Panc1 (cell line): ENCODE measurements at places on chromosomes 4 and X. TPM values are rescaled to one million over a fixed set of nuclear protein-coding genes. Genes with fewer than 3 reads are reported as not detected.
A peak's percentile ranks its signal among the peaks of the same experiment; 100 is the strongest.

The GLRB gene
- total RNA-seq: 1.8 TPM

The SSX2 gene
- total RNA-seq: 0.31 TPM

The FSTL5 gene
- total RNA-seq: 0.67 TPM

The BANK1 gene
- 3.3 TPM for total RNA-seq

The REELD1 gene
- not detected for total RNA-seq

The ADAD1 gene
- not detected for total RNA-seq

The TEX13B gene
- not detected for total RNA-seq

The GYPA gene
- total RNA-seq: not detected

The KIAA1210 gene
- not detected for total RNA-seq

The CDK16 gene
- total RNA-seq: 134 TPM

The PNCK gene
- total RNA-seq: 2.3 TPM

The MGAT4D gene
- not detected for total RNA-seq

DNA sequence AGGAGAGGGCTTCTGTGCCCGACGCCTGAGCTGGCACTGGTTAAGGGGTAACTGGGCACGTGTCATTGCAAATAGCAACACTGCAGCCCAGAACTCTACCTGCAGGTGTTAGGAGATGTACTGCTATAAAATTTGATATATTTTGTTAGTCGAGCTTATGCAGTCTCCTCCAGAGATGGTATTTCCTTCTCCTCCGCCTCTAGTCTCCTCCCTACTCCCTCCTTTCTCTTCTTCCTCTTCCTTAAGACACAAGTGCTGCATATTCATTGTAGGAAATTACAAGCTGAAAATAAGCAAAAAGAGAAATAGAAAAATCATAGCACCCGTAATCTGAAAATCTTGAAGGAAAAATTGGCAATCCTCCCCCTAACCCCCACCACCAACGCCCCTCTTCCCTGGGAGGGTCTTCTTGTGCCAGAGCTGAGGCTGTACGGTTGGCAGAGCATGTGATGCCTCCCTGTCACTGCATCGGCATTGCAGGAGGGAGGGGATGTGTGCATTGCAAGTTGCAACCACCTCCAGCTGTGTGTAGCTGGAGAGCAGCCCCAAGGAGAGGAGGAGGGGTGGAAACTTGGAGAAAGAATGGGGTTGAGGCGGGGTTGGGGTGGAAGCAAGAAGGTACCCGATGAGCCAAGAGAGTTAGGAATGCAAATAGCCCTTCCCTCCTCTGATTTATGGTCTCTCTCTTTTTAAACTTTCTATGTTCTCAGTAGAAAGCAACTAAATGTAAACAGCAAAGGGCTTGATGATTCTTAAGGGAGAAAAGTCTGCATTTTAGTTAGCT is 48.3 kb upstream of the MND1 start:
- no peaks in the 10 kb centered on the region for H3K4me1 ChIP-seq
- no peak overlapping the region for H3K4me3 ChIP-seq
- DNase-seq: no peak
- no peaks in the 10 kb centered on the region for H3K27me3 ChIP-seq

DNA sequence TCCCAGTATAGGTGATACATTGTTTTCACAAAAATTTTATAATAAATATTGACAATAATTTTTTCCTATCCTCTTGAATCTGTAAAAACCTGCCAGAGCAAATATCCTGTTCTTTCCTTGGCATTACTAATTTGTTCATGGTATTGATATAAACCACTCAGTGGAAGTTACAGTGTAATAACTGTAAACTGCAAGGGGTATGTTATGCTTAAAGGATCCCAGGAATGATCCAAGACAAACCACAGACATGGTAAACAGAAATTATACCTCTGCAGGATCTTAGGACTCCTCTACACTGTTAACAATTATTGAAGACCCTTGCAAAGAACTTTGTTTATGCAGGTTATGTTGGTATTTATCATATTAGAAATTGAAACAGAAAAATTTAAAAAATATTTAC is 17.7 kb upstream of the MAD2L1 start:
- H3K4me1 ChIP-seq: no peaks in the 10 kb centered on the region
- no peak overlapping the region for H3K27ac ChIP-seq
- H3K4me3 ChIP-seq: no peak overlapping the region
- no peak for DNase-seq

- no peaks in the 10 kb centered on the region for H3K27me3 ChIP-seq
- H3K27ac ChIP-seq: no peak overlapping the region
- no peaks in the 10 kb centered on the region for H3K4me1 ChIP-seq
- no peaks in the 10 kb centered on the region for H3K36me3 ChIP-seq
- DNase-seq: no peak
- no peak overlapping the region for H3K4me3 ChIP-seq
Measured at GRCh38 chr4:138275963-138276621, 33.9 kb upstream of the SLC7A11 start.

GRCh38 chr4:113564493-113564892 is 197.0 kb downstream of the CAMK2D start:
- H3K36me3 ChIP-seq: no peaks in the 10 kb centered on the region
- H3K4me1 ChIP-seq: no peaks in the 10 kb centered on the region; the same call in 1 of the 2 replicates
- no peak overlapping the region for H3K4me3 ChIP-seq
- DNase-seq: no peak
- no peaks in the 10 kb centered on the region for H3K27me3 ChIP-seq

- 0 out of 2 replicates have a peak, but pooled peaks cover 3% of the 10 kb centered on the region for H3K36me3 ChIP-seq
- no peak overlapping the region for H3K4me3 ChIP-seq
- H3K27me3 ChIP-seq: no peaks in the 10 kb centered on the region
- no peak for DNase-seq
Measured at GRCh38 chr4:7928711-7929110, 10.9 kb downstream of the AFAP1 start.

DNA sequence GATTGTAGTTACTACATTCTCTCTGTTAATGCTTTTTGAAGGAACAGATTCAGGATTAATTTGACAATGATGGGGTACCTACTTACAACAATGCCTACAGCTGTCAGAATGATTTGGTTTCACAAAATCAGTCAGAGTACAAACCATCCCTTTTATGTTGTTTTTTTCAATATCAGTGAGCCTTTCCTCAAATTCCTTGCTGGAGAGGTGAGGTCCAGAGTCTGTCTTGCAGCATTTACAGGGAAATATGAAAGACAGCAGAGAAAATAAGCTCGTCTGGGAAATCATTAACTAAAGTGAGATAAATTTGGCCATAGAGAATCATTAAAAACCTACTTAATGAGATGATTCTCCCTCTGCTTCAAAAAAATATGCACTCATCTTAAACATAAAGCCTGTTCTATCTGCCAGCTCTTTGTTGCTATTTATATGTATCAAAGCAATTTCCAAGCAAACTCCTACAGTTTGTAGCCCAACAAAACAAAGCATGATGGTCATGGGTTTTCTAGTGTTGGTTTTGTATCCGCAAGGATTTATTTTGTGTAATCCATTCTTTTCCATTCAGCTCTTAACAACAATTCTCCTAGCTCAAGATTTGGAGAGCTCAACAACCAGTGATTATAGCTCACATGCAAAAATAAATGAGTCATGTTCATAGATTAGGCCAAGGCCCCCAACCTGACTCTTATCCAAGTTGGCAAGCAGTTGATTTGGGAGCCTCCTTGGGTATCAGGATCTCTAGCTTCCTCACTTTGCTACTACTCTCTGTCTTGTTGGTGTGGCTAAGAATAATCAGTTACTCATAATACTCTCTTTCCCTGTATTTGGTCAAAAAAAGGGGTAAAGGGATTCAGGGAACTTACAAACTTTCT is 222.6 kb downstream of the ENOX2 start:
- no peaks in the 10 kb centered on the region for H3K4me1 ChIP-seq
- H3K36me3 ChIP-seq: no peaks in the 10 kb centered on the region
- H3K4me3 ChIP-seq: no peak overlapping the region
- no peak overlapping the region for H3K27ac ChIP-seq
- H3K27me3 ChIP-seq: no peaks in the 10 kb centered on the region

GRCh38 chr4:87174672-87175071 is 45.7 kb downstream of the KLHL8 start:
- no peak overlapping the region for H3K27ac ChIP-seq
- H3K4me1 ChIP-seq: no peaks in the 10 kb centered on the region
- H3K36me3 ChIP-seq: no peaks in the 10 kb centered on the region

DNA sequence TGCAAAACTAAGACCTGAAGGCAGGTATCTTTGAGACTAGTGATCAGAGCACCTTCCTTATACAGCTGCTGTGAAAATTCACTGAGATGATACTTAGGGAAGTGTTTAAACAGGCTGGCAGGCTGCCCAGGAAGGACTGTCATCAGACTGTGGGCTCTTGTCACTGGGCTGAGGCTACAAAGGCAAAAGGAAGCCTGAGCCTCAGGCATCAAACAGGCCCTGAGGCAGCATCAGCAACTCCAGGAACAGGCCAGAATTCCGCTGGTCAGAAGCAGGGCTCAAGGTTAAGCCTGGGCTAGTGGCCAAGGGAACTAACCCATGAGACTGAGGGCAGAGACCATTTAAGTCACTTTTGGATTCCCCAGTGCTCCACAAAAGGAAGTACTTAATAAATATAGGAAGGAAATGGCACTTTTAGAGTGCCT is 12.8 kb downstream of the PJA1 start:
- H3K4me1 ChIP-seq: no peaks in the 10 kb centered on the region
- no peak overlapping the region for H3K4me3 ChIP-seq
- H3K36me3 ChIP-seq: no peaks in the 10 kb centered on the region
- no peak for DNase-seq
- H3K27me3 ChIP-seq: no peaks in the 10 kb centered on the region

- H3K4me3 ChIP-seq: no peak overlapping the region
- no peaks in the 10 kb centered on the region for H3K36me3 ChIP-seq
- no peaks in the 10 kb centered on the region for H3K27me3 ChIP-seq
- H3K27ac ChIP-seq: no peak overlapping the region
- no peak for DNase-seq
Measured at GRCh38 chrX:153669901-153670731, 3.5 kb downstream of the PNCK start.

- no peak for DNase-seq
- H3K4me3 ChIP-seq: no peak overlapping the region
- no peaks in the 10 kb centered on the region for H3K27me3 ChIP-seq
- H3K36me3 ChIP-seq: no peaks in the 10 kb centered on the region
- no peak overlapping the region for H3K27ac ChIP-seq
Measured at GRCh38 chr4:129350834-129351721, 255.1 kb downstream of the C4orf33 start.

GRCh38 chr4:21410372-21410771 is 538.2 kb downstream of the KCNIP4 start:
- no peak for DNase-seq
- no peaks in the 10 kb centered on the region for H3K27me3 ChIP-seq
- H3K4me3 ChIP-seq: no peak overlapping the region
- no peaks in the 10 kb centered on the region for H3K36me3 ChIP-seq

- no peak for DNase-seq
- H3K4me3 ChIP-seq: peak overlapping the region; percentile 99
- H3K27ac ChIP-seq: peak overlapping the region; percentile 75
Measured at GRCh38 chrX:108091878-108092291, 307 bp downstream of the ATG4A start.

- no peak overlapping the region for H3K4me3 ChIP-seq
- no peaks in the 10 kb centered on the region for H3K36me3 ChIP-seq
- H3K4me1 ChIP-seq: no peaks in the 10 kb centered on the region
- no peaks in the 10 kb centered on the region for H3K27me3 ChIP-seq
Measured at GRCh38 chr4:147550626-147551246, 66.5 kb upstream of the TMEM184C start.

DNA sequence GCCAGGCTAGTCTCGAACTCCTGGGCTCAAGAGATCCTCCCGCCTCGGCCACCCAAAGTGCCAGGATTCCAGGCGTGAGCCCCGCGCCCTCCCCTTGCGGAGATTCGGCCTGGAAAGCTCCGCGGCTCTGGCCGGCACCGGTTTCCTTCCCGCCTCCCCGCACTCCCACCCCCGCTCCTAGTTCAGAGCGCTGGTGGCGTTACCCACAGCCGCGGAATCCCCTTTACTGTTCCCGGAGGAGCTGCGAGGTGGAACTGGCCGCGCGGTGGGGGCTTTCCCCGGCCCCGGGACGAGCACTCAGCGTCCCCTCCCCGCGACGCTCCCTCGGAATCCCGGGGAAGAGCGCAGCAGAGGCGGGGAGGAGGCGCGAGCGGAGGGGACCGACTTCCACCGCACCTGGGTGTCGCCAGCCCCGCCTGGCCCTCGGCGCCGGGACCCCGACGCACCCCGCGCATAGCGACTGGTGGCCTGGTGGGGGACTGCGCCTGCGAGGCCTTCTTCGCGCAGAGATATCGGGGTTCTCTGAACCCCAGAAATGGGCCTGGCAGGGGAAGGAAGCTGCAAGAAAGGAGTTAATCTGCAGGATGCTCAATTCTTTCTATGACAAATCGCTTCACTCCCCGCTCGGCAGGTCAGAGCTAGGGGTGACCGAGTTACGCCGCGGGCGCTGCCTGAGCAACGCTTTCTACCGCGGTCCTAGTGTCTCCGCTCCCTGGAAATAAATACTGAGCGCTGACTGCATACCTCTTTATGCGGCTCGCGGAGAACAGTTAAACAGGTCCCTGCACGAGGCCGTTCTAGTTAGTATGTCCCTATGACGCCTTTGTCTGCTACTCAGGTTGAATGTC is 14.6 kb upstream of the SLC25A4 start:
- H3K4me3 ChIP-seq: peak overlapping the region; percentile 52
- no peaks in the 10 kb centered on the region for H3K27me3 ChIP-seq
- no peak for DNase-seq
- H3K4me1 ChIP-seq: no peaks in the 10 kb centered on the region

GRCh38 chrX:69162361-69162865 is 2.8 kb downstream of the PJA1 start:
- no peak overlapping the region for H3K27ac ChIP-seq
- no peak overlapping the region for H3K4me3 ChIP-seq
- H3K36me3 ChIP-seq: no peaks in the 10 kb centered on the region
- no peak for DNase-seq
- H3K4me1 ChIP-seq: no peaks in the 10 kb centered on the region

GRCh38 chr4:6808259-6808658 is 25.7 kb downstream of the KIAA0232 start:
- H3K4me3 ChIP-seq: no peak overlapping the region
- H3K36me3 ChIP-seq: no peaks in the 10 kb centered on the region
- H3K4me1 ChIP-seq: no peaks in the 10 kb centered on the region
- no peaks in the 10 kb centered on the region for H3K27me3 ChIP-seq
- no peak for DNase-seq

DNA sequence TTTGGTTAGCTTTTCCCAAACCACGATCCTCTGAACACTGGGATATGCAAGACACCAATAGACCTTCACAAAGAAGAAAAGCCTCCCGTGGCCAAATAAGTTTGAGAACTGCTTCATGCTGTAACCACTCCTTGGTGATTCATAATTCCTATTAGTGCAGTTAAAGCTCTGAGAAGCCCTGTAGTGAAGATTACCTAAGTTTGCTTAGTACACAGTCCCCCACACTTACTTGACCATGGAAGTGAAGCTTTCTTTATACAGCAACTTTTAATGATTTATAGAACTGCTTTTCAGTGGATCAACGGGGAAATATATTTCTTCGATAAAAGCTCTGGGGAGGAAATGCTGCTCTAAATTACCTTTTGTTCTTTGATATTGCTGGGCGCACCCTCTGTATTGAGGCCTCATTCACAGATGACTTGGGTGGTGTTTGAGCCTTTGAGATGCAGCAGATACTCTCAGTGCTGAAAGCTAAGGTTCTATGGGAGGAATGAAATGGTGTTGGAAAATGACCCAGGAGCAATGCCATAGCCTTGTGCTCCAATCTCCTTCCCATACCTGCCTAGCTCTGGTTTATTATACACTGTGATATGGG is 67.4 kb downstream of the CBLL2 start:
- no peaks in the 10 kb centered on the region for H3K4me1 ChIP-seq
- no peak for DNase-seq
- H3K27ac ChIP-seq: no peak overlapping the region
- H3K36me3 ChIP-seq: no peaks in the 10 kb centered on the region
- H3K27me3 ChIP-seq: no peaks in the 10 kb centered on the region
